ENCODE measurements at places on chromosomes 6 and 20.
A peak's percentile ranks its signal among the peaks of the same experiment; 100 is the strongest.

GRCh38 chr6:79604583-79605037 is 26.5 kb upstream of the SH3BGRL2 start:
- no peak for DNase-seq

- no peak for DNase-seq
These were observed 49.3 kb downstream of the RPF2 start for GRCh38 chr6:111031151-111031550.

- DNase-seq: no peak
These were observed 2.3 kb upstream of the RAMACL start for GRCh38 chr6:166588691-166589336.

DNA sequence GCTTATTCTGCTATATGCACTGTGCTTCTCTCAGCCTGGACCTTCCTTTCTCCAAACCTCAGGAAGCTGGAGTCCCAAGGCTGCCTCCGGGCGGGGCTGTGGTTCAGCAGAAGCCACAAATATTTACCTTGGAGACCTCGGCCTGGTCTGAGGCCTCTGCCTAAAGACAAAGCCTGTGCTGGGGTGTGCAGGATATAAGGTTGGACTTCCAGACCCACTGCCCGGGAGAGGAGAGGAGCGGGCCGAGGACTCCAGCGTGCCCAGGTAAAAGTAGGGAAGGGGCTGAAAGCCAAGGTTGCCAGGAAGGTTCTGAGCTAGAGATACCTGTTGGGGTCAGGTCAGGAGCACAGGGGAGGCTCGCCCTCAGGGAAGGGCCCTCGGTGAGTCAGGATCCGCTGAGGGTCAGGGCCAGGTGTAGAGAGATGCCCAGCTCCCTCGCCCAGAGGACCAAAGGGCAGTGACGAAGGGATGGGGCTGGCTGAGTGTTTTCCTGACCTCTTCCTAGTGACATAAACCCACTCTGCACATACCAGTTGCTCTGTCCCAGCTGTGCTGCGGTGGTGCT is at the start of gene BPIFB1:
TSS of gene BPIFB1 (plus strand) at position 224 of the 565 bp plus-strand sequence. CDS start 2,860 bp downstream, outside the sequence.
- DNase-seq: no peak

GRCh38 chr20:58019850-58020625 is 208.4 kb downstream of the ANKRD60 start:
- DNase-seq: no peak

DNA sequence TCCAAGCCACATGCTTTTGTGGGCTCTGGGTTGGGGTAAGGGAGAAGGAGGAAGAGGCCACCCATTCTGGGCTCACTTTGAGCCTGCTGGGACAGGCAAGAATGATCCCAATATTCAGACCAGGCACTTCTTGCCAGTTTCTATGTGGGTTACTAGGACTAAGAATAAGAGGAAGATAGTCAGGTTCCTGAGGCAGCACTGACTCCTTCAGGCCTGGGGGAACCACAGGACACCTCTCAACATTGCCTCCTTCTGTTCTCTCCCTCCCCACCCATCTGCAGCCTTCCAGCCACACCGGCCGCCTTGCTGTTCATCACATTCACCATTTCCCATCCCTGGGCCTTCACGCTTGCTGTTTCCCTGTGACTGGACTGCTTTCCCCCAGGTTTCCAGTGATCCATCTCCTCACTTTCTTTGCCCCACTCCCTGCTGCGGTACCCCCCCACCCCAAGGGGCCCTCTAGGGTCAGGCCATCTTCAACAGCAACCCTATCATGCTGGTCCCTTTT is 69.2 kb upstream of the SIRPA start:
- no peak for DNase-seq

DNA sequence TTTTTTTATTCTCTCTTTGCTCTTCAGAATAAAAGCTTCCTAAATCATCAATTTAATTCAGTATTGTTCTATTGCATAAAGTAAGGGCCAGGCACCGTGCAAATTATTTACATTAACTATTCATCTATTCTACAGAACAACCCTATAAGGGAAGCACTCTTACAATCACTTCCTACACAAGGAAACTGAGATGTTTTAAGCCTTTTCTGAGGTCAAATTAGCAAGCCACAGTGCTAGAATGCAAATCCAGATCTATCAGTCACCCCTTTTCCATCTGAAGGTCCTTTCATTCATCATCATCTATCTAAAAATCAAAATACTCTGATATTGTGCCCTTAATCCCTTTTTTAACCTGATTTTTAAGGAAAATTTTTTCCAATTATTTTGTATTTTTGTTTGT is 31.2 kb downstream of the FRK start:
- DNase-seq: no peak

DNA sequence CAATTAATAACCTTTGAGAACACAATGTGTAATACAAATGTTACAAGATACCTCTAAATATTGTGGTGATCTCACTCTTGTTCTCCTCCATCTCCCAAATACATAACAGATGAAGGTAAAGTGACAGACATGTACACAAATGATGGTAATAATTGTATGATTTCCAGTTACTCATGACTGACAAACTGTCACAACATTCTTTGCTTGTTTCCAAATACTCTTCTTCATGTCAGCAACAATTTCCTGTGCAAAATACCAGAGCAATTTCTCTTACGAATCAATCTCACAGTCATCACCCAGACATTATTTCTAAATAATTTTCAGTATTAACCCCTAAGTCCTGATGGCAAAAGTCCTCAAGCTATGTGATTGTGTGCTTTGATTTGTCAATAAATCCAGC is 92.9 kb downstream of the RPS12 start:
- DNase-seq: no peak

- DNase-seq: no peak
These were observed 3.1 kb upstream of the RRAGD start for GRCh38 chr6:89415185-89415584.

GRCh38 chr6:109671733-109672132 is 19.3 kb downstream of the AK9 start:
- no peak for DNase-seq

DNA sequence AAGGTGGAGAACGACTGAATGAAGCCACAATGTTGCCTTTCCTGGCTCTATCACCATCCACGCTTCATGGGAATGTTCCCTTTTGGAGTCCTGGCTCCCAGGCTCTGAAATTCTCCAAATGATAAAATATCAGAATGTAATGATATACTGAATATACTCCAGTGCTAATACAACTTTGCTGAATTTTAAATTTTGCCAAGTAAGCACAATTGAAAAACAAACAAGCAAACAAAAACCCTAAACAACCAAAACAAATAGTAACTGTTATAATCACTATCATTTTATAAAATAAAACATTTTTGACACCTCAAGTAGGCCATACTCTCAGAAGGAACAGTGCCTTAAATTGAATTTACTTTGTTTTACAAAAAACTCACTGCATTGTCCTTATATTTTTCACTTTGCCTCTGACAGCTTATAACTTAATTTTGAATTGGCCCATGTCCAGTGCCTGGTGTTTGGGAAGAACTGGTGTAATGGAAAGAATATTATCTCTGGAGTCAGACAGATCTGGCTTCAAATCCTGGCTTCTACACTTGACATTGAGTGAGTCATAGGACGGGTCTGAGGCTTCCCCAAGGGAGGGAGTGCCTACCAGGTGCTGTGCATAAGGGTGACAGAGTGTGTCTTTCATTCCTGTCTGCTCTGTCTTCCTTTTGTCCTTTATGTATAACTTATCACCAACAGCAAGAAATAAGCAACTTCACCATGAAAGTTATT is 698.3 kb downstream of the EPM2A start:
- DNase-seq: no peak

DNA sequence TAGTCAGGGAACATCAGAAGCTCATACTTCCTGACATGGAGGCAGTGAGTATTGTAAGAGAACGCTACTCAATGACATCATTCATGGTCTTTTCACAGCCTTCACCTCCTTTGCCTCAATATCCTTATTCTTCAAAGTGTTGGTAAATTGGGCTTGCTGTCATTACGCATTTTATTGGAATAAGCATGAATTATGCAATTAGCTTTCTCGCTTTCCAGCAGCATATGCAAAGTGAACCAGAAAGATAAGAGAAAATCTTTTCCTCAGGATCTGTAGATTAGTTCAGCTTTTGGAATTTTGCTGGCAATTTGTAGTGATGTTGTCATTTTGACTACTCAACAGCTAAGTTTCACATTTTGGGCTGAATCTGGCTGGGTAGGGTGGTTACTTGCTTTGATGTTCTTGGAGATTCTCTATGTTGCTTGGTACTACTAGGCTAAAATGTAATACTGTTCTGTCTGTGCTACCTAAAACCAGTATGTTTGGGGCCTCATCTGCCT is 1012.1 kb downstream of the KIF16B start:
- no peak for DNase-seq

DNA sequence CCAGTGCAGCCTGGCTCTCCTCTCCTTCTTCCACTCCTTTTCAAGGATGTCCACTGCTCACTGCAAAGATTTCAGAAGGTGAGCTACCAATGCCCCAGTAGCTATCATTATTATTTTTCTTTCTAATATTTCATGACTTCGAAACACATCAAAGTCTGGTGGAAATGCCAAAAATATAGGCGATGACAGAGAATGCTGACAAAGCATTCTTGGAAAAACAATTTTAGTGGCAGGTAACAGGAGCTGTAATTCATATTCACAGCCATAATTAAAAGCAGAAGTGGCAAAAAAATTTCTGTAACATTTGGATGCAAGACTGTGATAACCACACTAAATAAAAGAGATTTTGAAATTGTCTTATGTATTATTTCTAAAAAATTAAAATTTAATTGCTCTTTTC is 133.6 kb downstream of the RALGAPA2 start:
- DNase-seq: no peak

DNA sequence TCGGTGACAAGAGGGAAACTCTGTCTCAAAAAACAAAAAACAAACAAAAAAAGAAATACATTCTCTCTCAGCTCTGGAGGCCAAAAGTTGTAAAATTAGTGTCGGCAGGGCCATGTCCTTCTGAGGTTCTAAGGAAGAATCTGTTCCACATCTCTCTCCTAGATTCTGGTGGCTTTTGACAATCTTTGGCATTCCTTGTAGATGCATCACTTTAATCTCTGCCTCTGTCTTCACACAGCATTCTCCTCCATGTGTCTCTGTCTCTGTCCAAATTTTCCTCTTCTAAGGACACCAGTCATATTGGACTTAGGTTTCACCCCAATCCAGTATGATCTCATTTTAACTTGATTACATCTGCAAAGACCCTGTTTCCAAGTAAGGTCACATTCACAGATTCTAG is 9.1 kb downstream of the PPP2R5D start:
- no peak for DNase-seq

DNA sequence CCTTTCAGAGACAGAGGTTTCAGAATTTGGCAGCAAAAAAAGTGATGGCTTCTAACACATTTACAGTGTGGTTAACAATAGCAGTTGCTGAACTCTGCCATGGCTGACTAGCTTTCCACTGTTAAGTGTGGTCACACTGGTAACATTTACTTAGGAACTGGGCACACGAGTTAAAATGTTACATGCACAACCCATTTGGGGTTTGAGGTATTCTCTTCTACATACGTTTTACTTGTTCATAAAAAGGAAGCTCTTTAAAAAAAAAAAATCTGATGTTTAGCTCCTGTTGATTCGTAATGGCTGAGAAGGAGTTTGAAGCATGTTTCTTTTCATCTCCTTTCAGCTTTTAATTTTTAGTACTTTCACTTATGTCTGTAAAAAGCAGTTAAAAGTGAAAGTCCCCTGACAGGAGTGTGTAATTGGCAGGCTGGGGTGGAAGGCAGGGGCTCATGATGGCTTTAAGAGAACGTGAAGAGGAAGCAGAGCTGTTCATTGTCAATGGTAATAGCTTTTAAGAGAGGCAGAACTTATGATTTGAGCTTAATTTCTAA is 245.9 kb downstream of the FARS2 start:
- no peak for DNase-seq

- DNase-seq: peak; percentile 78
These were observed 707.8 kb upstream of the FLRT3 start for GRCh38 chr20:15045246-15045645.

DNA sequence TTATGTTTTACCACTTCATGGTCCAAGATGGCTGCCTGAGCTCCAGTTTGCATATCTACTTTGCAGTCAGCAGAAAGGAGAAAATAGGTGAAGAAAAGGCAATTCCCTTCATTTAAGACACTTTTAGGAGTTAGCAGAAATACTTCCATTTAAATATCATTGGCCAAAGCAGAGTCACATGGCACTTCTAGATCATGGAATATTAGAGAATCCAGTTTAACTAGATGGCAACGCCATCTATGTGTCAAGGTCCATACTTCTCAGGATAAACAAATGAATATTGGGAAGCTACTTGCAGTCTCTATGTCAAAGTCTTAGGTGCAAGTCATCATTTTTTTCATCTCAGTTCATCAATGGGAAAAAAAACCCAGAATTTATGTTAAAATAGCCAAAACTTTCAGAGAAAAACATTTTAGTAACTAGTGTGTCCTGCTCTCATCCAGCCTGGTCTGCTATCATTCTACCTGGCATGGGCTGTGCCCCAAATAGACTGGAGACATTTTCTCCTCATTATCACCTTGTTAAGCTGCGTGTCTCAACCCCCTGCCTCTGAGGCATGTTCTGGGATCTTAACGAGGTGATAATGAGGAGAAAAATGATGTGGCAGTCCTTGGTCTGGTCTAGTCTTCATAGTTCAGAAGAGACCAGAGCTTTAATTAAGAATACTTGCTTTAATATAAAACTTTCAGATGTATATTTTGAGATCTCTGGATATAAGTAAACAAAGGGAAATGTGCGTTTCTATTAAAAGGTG is 227.3 kb downstream of the TBX18 start:
- no peak for DNase-seq

- no peak for DNase-seq
These were observed 67.8 kb upstream of the LTV1 start for GRCh38 chr6:143775336-143775735.

DNA sequence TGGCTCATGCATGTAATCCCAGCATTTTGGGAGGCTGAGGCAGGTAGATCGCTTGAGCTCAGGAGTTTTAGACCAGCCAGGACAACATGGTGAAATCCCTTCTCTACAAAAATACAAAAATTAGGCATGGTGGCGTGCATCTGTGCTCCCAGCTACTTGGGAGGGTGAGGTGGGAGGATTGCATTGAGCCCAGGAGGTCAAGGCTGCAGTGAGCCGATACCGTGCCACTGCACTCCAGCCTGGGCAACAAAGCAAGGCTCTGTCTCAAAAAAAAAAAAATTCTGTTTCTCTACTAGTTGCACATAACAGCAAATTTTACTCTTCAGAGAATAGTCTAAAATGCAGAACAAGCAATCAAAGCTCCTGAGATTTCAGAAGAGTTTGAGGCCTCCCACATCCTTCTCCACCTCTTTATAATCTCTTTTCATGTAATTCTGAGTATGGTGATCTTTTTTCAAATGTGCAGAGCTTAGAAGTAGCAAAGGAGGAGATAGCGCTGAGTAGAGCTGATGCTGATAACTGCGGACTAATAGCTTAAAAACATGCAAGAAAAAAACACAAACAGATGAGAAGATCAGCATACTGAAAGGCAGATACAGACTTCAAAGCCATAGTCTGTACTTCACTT is 23.3 kb downstream of the LRRN4 start:
- no peak for DNase-seq

- DNase-seq: no peak
These were observed 567 bp downstream of the HS3ST5 start for GRCh38 chr6:114342086-114342825.

DNA sequence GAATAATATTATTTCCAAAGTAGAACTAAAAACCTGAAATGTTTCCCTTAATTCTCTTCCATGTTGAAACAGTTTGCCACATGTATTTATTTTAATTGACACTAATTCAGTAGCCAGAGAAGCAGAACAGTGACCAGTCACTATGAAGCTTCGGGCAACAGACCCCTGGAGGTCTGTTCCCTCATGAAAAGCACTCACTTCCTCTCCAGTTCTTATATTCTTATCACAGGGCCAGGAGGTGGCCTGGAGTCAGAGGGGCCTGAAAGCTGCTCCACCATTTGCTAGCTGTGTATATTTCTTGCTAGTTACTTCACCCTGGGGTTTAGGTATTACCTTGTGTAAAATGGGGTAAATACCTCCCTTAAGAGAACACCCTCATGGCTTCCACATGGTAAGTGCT is 49.1 kb downstream of the MAP7 start:
- no peak for DNase-seq
